ENCODE measurements at places on chromosomes 7 and 10. TPM values are rescaled to one million over a fixed set of nuclear protein-coding genes. Genes with fewer than 3 reads are reported as not detected.

The TLX1 gene
- not detected for total RNA-seq

The WIPF3 gene
- total RNA-seq: 4.1 TPM

The ANLN gene
- 9.4 TPM for total RNA-seq

The MEIG1 gene
- total RNA-seq: not detected

GRCh38 chr10:13473986-13474385 lies 54.8 kb downstream of the BEND7 start:
- DNase-seq: no peak

DNA sequence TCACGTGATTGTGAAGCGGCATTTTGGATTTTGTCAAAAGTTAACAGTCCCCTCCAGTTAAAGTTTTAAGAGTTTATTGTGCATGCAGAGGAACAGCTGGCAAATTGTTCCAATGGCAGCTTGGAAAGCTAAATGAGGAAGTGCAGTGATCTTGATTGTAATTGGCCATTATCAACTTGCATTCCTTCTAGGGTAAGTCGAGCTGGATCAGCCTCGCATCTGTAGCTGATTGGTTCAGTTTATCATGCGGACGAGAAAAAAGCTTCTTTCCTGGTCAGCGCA lies 566 bp downstream of the ZNF789 start:
- DNase-seq: peak; percentile 58

GRCh38 chr7:1716263-1717094 lies 46.4 kb downstream of the ELFN1 start:
- no peak for DNase-seq

- no peak for DNase-seq
Measured at GRCh38 chr7:112965506-112965905, 121.1 kb downstream of the GPR85 start.
